Stimulated activated CD8-positive, alpha-beta memory T cell treated with anti-CD3 and anti-CD28 coated beads, Interleukin-15, amount 100 ng/mL, for 48 hours (primary cell): ENCODE measurements at places on chromosomes 2 and 18.

DNA sequence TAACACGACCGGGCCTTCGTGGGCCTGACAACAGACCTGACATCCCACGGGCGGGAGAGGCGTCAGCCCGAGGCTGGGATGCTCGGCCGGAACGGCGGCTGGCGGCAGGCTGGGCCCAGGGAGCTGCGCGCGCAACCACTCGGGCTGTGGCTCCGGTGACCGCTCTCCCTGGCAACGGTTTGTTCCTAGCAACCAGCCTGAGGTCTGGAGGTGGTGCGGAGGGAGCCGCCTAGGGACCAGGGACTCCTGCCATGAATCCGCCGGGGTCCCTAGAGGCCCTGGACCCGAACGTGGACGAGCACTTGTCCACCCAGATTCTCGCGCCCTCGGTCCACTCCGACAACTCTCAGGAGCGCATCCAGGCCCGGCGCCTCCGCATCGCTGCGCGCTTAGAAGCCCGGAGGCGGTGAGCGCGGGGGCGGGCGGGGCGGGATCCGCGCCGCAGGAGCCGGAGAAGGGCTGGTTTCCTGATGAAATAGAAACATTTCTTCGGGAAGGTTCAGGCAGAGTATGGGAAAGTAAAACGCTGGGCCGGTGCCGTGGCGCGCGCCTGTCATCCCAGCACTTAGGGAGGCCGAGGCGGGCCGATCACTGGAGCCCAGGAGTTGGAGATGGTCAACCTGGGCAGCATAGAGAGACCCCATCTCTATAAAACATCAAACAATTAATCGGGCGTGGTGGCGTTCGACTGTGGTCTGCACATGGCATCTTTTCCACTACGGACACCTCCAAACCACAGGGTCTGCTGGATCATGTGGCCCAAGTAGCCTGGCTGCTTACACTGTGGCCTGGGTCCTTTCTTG, at the start of gene DRC1:
Gene DRC1 (plus strand): TSS at position 182 of the 803 bp plus-strand sequence. CDS start 70 bp downstream, at position 252.
- peak; percentile 32 for DNase-seq

DNA sequence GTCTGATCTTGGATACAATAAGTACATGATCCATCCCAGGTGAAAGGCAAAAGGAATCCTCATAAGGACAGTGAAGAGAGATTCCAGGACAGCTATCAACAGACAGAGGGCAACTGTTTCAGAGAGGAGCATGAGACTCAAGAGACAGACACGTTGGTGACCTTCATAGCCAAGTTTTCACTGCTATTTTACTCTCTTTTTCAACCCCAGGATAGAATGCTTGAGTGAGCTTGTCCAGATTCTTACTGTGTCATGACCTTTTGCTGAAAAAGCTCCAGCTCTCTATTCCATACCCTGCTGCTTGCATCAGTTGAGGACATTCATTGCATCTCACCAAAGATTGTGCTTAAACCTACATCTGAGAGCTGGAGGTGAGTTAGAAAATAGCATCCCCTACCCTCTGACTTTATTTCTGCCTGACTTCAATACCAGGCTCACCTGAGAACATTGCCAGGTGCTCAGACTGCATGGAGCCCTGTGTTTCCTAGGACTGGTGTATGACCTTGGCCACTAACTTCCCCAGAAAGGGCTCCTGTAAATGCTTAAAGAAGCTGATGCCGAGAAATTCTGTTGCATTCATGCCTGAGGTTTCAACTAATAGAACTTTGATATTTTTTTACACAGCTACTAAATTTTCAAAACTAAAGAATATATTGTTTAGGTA, 70.4 kb upstream of the TMEM17 start:
- DNase-seq: no peak

DNA sequence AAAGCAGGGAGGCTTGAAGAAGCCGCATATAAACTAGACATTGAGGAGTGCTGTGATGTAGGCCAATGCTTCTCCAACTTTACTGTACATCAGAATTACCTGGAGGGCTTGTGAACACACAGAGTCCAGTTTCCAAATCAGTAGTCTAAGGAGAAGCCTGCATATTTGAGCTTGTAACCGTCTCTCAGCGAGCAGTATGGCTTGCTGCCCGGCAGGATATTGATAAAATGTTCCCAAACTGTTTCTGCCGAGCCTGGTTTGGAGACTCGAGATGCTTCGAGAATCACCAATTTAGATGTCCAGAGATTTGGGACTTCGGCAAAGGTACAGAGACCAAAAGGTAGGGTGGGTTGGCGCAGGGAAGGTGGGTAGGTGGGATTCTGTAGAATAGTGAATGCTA, 11.0 kb upstream of the RAB31 start:
- DNase-seq: no peak

- DNase-seq: no peak
Measured at GRCh38 chr2:119261493-119262225, 38.0 kb downstream of the STEAP3 start.

DNA sequence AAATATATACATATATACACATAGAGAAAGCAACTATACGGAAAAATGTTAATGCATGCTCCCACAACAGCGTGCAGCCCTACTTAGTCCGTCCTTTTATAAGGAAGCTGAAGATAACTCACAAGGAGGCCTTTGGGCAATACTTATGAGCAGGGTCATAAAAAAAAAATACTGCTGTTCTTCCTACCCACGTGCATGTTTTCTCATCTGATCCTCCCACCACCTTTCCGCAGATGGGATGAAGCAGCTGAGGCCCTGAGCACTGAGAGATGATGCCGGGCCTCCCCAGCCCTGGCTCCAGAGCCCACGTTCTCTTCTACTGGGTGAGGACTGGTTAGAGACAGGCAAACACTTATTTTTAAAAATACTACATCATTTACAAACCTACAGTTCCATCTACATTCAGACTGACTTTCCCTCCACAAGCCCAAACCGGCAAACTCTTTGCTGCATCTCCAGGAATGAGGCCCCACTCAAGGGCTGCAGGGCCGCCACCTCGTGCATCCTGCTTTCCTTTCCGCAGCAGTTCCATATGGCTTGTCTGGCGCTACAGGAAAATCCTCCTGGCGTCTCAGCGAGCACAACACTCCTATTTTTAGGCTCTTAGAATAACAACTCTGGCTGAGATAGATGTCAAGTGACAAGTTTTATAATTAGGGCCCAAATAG, 41.6 kb downstream of the TBC1D8 start:
- no peak for DNase-seq

- no peak for DNase-seq
Measured at GRCh38 chr2:40315683-40316082, 136.2 kb downstream of the SLC8A1 start.

- no peak for DNase-seq
Measured at GRCh38 chr18:59054496-59055287, 85.0 kb upstream of the SEC11C start.

DNA sequence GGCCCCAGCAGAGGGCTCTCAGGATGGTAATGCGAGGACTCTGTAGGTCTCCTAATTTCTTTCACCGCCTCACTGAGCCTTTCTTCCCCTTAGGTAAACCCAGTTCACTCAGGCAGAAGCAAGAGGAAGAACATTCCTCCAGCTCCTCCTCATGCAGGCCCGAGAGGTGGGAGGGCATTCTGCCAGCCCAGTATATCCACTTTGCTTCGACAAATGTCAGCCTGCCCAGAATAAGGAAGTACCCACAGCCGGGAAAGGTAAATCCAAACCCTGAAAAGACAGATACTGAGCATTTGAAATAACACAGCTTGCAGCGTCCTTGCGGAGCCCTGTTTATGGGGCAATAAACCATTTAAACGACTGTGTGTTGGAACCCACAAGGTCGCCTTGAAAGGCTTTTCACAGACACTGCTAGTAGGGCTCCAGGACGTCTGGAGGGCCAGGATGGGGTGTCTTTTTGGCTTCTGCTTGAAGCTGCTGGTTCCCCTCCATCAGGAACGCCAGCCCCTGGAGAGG, 63.0 kb upstream of the STPG4 start:
- no peak for DNase-seq

DNA sequence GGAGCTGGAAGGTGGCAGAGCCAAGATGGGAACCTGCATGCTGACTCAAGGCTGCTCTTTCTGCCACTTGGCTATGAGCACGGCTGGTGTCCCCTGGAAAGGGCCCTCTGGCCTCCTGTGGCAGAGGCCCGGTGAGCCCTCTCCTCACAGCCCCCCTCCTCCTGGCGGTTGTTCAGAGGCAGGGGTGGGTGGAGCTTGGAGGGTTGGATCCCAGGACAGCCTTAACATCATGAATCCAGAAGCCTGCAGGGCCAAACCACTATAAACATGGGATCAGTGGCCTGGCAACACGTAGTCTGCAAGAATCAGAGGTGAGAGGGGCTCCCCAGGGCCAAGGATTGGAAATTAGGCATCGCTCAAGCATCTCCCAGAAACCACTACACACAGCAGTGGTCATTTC, 48.5 kb upstream of the LOXHD1 start:
- no peak for DNase-seq

GRCh38 chr2:43128559-43128955, 97.8 kb downstream of the ZFP36L2 start:
- DNase-seq: no peak

DNA sequence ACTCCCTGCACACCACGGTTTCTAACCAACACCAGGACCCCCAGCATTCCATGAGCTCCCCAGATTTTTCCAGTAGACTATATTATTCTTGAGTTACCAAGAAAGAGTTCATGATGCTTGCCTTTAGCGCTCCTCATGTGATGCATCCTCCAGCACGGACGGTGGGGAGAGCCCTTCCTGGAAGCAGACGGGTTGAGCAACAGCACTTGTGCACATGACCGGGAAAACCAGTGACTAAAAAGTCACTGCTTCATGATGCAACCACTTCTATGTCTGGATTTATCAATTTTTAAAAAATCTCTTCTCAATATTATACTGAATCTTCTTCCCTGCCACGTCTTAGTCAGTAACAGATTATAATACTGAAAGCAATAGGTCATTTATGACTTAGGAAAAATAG, 20.4 kb upstream of the DOK6 start:
- no peak for DNase-seq

DNA sequence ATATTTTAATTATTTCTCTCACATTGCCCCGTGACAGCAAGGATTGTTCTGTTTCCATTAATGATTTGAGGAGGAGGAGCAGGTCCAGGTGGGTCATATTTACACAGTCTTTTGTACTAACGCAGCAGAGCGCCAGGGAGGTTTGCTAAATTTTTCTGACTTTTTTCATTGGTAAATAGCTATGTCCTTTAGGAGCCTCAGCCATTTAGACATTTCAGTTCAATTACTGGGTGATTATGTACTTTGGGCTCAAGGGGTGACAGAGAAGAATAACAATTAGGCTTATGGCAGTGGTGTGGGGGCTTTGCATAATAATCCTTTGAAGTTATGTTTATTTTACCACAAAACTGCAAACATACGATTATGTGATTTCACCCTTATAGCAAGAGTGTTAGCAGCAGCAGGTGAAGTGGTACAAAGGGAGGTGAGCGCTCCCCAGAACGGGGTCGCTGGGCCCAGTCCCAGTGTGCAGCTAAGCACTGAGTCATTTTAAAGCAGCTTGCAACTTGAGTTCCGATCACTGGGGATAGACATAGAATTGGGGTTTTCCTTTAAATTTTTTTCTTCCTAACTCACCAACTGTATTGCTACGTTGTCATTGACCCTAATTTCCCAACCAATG, 80.3 kb downstream of the TSHZ1 start:
- no peak for DNase-seq

DNA sequence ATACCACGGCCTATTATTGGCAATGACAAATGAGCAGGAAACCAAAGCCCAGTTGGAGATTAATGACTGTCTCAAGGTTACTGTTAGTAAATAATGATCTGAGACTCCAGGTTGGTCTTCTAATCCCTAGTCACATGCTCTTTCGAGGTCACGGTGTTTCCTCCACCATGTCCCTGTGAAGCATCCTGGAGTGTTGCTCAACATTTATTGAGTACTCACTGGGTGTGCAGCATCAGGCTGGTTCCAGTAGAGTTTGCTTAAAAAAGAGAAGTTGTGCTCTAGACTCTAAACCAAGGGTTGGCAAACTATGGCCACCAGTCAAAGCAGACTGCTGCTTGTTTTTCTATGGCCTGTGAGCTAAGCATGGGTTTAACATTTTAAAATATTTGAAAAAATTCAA, 263.8 kb upstream of the ATP5MC3 start:
- no peak for DNase-seq
